ENCODE measurements at places on chromosomes 6 and 20.

DNA sequence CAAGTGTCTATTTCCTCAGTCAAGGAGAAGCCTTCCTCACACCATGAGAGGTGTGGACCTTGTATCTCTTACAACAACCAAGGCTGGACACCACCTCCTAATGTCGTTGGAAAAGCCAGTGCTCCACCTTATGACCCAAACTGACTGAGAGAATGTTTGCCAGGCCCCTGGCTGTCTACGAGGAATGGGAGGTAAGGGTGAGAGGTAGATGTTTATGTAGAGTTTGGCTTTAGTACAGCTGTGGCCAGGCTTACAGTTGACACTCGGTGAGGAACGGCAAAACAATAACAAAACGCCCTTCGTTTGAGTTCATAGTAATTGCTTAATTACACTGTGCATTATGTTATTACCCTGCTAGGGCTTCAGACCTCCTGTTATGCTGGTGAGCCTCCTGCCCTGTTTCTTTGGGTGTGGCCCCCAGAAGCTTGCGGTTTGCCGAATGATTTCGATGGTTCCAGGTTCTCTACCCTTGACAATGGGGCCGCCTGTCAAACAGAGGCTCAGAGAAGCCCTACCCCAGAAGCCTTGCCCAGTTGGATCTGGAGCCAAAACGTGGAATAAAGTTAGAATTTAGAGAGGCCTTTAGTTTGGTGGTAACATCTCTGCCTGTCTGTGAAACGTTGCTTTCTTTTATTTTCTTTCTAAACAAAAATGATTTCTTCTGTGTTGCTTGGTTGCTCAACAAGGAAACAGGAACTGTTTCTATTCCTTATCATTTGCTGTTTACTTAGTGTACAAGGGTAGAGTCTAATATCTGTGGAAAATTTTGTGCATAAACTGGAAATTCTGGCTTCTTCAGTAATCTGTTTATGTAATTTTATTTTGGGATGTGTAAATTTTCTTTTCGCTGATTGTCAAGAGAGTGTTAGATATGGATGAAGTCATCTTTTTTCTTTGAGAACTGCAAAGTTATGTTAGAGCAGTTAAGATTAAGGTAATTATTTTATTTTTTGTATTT, 60.4 kb upstream of the FOXQ1 start:
- no peak for DNase-seq

- no peak for DNase-seq
Observed at GRCh38 chr6:84808491-84809061, 44.2 kb upstream of the TBX18 start.

DNA sequence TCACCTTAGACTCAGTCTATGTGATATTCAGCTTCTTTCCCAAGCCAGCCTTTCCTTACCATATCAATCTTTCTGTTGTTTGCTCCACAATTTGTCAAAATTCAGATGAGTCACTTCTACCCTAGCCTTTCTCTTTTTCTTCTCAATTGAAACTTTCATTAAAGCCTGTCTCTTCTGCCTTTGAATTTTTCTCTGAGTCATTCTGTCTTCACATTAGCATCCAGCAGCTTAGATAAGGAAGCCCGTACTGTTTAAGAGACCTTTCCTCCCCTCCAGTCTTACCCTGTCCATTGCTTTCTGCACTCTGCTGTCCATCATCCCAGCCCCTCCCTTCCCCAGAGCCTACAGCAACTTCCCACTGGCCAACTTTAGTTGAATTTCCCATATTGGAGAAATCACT, 34.9 kb upstream of the RALGAPA2 start:
- no peak for DNase-seq

- DNase-seq: no peak
Observed at GRCh38 chr6:34598712-34599111, 42.6 kb upstream of the SPDEF start.

- no peak for DNase-seq
Observed at GRCh38 chr6:137417396-137417795, 76.8 kb downstream of the OLIG3 start.
